ENCODE measurements at places on chromosomes 4 and X.

GRCh38 chr4:108030332-108030731, 40.6 kb downstream of the HADH start:
- DNase-seq, result peak; percentile 43

- DNase-seq, result no peak
Measured at GRCh38 chr4:10587697-10588096, 96.9 kb downstream of the CLNK start.

DNA sequence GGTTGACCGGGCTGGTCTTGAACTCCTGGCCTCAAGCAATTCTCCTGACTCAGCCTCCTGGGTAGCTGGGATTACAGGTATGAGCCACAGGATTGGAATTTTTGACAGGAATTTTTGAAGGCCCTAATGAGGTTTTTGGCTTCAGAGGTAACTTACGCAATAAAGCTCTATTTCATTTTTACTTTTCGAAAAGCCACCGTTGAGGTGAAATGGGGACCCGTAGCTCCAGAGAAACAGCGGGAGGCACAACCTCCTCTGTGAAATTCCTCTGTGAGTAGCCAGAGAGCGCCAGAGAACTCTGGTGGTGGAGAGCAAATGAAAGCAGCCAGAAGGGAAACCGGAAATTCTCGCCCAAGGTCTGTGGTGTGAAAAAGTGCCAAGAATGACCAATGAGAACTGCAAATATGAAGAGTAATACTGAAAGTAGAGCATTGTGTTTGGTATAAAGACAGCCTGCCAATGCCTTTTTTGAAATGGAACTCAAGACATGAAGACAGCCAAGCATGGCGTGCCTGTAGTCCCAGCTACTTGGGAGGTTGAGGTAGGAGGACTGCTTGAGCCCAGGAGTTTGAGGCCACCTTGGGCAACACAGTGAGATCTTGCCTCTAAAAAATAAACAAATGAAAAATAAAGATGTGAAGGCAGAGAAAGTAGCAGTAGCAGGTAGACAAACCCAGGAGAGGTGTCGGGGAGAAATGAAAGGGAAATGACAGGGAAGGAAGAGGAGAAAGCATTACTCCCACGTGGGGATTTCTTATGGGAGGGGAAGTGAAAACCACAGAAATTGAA, 33.0 kb upstream of the TMEM131L start:
- DNase-seq, result peak; percentile 4

DNA sequence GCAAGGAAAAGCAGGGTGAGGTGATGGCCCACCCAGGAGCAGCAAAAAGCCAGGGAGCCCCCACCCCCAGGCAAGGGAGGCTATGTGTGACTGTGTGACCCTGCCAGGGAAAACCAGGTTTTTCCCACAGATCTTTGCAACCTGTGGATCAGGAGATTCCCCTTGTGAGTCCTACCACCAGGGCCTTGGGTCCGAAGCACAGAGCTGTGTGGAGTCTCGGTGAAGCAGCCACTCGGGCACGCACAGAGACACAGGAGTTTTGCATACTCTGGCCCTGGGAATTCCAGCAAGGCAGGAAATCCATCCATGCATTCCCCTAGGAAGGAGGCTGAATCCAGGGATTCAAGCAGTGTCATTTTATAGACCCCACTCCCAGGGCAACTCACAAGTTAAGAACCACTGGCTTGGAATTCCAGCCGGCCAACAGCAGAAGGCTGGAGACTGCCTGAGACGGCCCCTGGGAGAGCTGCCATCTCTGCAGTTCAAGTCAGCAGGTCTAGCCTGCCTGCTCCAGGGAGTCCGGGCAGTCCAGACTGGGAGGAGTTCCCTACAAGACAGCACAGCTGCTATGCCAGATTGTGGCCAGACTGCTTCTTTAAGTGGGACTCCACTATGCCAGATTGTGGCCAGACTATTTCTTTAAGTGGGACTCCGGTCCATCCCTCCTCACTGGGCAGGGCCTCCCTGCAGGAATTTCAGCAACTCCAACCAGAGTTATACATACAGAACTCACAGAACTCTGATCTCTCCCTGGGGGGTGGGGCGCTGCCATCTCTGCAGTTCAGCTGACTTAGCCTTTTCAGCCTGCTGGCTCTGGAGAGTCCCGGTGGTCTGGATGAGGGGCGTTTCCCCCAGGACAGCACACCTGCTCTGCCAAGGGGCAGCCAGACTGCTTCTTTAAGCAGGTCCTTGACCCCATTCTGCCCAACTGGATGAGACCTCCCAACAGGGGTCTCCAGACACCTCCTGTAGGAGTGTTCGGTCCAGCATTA, 85.1 kb upstream of the ADAD1 start:
- no peak for DNase-seq

DNA sequence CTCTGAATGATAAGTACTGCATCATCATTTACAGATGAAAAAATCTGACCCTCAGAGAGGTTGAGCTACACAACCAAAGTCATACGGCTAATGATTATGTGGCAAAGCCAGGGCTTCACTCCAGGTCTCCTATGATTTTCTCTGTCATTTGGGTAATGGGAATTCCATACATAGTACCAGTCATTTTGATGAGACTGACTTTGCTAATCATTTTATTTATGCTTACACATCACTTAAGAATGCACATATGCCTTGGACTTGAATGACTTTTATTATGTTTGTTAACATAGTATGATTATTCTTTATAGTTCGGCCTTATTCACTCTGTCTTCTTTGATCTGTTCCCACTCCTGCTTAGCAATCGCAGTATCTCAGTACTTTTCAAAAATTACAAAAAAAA, 255.1 kb upstream of the GPRIN3 start:
- DNase-seq, result no peak

GRCh38 chr4:176186067-176186466, 9.3 kb downstream of the SPATA4 start:
- DNase-seq, result no peak

DNA sequence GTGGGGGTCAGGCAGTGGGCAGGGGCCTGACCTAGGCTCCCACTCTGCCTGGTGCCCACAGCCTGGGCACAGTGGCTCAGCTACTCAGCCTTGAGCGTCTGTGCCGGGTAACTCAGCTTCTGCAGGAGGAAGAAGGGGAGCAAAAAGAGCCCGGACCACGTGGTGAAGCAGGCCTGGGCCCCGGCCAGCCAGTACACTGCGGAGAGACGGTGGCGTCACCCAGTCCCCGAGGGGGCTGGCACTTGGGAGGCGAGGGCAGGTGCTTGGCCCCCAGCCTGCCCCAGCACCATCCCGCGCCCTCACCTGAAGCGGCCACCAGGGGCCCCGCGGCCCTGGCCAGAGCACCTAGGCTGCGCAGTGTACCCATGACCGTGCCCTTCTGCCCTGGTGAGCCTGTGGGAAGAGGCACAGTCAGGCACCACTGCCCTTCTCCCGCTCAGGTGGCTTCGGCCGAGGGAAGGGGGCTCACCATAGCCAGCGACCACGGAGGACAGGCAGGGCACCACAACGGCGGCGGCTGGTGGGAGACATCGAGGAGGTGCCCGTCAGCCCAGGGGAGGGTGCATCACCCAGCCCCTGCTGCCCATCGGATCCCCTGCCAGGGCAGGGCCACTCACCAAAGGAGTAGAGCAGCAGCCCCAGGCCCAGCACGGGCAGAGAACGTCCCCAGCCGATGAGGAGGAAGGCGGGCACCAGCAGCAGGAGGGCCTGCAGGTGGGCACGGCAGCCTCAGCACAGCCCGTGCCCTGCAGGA, 32.3 kb downstream of the NOP14 start:
- no peak for DNase-seq

DNA sequence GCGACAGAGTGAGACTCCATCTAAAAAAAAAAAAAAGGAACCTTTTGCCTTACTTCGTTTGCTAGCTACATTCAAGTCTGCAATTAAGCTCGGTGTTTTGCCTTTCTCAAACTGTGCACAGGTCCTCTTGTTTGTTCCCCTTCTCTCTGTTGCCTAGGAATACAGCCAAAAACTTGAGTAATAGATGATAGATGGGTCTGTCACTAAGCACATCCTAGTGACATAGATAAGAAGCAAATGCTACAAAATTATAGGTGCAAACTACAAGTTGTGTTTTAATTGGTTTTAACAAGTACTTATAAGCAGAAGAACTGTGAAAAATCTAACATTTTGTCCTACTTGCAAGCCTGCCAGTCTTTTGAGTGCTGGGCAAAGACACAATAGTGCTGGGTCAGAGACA, 95.2 kb downstream of the SNCA start:
- DNase-seq, result no peak

- no peak for DNase-seq
Measured at GRCh38 chr4:84235126-84235944, 263.8 kb downstream of the NKX6-1 start.

GRCh38 chrX:10749113-10749512, 128.7 kb upstream of the MID1 start:
- DNase-seq, result no peak

DNA sequence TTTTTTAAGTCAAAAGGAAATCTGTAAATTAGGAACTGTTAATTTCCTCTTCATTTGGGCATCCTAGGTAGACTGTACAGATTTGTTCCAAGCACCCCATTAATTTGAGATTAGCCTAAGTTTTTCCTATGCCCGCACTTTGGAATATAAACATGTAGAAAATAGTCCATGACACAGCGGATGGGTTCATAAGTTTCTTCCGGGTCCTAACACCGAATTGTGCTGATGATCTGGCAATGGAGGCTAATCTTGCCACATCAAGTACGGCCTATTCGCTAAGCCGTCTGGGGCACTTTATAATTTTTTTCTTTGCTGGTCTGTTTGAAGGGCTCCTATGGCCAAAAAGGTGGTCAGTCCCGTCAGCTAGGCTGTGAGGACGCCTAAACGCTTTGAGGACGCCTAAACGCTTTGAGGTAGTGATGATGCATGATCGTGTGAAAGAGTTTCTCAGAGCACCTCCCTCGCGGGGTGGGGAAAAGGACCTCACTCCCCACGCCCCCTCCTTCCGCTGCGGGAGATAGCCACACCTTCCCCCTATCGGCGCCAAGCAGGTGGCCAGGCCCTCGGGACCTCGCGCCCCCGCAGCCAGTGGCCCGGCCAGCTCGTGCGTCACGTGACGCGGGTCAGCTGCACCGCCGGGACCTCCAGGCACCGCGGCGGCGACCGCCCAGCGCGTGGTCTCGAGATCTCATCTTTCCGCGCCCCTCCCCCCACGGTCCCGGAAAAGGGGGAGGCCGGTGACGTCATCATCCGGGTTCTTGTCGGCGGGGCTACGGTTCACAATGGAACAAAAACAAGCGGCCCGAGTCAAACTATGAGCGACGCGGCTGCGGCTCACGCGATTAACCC, 977 bp upstream of the USP9X start:
- peak; percentile 85 for DNase-seq
